Fibroblast of mammary gland (primary cell): ENCODE measurements at places on chromosomes 12 and 14.

GRCh38 chr14:99564926-99565259 lies 39.1 kb downstream of the CCDC85C start:
- DNase-seq = no peak

DNA sequence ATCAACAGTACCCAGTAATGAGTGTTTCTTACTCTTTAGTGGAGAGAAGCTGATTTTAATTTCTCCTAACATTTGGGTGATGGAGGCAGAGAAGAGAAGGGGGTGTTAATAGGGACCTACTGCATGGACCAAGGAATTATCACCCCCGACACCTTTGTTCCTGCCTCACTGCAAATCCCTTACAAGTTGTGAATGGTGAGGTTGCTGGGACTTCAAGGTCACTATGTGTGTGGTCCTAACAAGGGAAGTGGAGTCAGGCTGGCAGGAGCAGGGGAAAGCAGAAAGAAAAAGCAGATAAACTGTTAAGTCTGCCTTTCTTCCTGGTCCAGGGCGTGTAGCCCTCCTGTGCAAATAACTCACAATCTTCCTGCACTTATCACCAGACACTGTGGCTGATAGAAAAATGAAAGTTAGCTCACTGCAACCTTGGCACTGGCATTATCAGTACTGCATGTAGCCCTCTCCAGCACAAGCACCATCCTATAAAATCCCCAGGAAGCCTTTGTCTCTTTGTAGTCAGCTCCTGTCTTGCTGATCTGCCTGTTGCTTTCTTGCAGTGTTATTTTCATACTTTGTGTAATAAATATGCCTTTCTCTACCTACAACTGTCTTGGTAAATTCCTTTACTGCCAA lies 112.3 kb upstream of the DNM1L start:
- no peak for DNase-seq

- peak; percentile 99 for DNase-seq
Observed at GRCh38 chr14:96053600-96054381, 14.6 kb downstream of the C14orf132 start.

DNA sequence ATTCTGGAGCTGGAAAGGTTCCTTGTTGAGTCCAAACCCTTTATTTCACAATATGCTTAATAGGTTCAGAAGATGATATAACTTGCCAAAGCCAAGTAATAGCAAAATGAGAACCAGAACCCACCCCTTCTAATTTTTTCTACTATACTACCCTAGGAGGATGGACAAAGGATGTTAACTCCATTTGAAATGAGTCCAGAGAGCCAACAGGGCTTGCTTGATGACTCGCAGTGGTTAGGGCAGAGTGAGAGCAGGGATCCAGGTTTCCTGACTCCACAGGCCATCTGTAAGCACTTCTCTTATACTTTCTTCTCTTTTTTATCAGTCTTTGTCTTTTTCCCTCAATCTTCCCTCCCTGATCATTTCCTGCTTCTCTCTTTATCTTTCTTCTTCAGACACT lies 668.1 kb downstream of the MED13L start:
- DNase-seq = peak; percentile 64

DNA sequence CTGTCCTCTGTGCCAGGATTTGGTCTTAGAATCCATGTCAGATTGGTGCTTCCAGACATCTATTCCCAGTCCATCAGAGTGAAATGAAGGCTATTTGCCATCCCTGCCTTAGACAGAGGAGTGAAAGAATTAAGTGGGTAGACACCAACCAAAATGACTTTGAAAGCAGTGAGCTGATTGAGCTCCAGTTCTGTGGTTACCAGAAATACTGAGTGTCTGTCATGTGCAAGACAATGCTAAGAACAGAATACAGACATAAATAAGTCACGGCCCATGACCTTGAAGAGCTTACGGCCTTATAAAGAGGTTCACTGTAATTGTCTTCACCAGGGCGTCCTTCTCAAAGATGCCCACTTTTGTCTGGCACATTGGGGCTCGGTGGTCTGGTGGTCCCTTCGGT lies 21.6 kb upstream of the MANSC4 start:
- no peak for DNase-seq

- DNase-seq = no peak
Observed at GRCh38 chr12:127235761-127236160, 1031.2 kb upstream of the TMEM132C start.

DNA sequence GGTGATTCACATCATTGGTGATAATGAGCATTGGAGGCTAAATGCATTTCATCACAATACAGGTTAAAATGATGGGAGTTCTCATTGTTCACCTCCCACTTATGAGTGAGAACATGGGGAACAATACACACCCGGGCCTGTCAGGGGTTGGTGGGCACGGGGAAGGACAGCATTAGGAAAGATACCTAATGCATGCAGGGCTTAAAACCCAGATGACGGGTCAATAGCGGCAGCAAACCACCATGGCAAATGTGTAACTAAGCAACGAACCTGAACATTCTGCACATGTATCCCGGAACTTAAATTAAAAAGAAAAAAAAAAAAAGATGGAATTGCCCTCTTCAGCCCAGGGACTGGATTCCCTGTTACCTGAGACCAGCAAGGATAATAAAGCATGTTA lies 2.3 kb upstream of the LUM start:
- DNase-seq = no peak

- peak; percentile 75 for DNase-seq
Observed at GRCh38 chr12:1502379-1502720, 92.0 kb downstream of the FBXL14 start.

DNA sequence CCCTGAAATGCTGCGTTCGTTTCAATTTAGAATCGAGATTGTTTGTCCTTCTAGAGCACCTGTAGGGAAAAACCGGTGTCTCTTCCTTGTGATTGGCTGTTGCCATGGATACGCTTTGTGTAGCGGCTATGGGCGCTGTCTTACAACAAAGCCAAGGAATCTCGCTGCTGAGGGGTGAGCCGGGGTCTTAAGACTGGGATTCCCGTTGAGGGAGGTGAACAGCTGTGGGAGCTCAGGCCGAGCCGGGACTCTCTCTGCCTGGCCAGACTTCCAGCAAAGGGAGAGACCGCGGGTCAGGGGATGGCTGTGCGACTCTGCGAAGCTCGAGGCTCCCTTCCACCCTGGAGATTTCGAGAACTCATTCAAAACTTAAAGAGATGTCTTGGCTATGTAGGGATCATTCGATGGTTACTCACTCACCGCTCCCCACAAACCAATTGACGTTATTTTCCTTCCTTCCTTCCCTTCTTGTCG lies at the start of the genes LRRIQ1 and TSPAN19:
Gene LRRIQ1, plus strand, starts transcription at position 118 of the 474 bp plus-strand sequence. CDS start 1,826 bp downstream, outside the sequence.
Gene TSPAN19, minus strand, starts transcription at position 44 of the 474 bp plus-strand sequence. CDS start 6,331 bp downstream, outside the sequence.
- peak; percentile 82 for DNase-seq

DNA sequence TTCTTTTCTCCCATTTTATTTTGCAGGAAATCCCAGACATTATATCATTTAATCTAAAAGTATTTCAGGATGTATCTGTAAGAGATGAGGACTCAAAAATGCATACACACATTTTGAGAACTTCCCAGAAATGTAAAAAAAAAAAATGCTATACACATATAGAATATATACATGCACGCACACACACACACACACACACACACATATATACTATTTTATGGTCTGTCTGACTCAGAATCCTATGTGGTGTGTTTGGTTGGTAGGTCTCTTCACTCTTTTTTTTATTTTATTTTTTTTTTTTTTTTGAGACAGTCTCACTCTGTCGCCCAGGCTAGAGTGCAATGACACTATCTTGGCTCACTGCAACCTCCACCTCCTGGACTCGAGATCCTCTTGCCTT lies 65.5 kb downstream of the FBXO34 start:
- no peak for DNase-seq

DNA sequence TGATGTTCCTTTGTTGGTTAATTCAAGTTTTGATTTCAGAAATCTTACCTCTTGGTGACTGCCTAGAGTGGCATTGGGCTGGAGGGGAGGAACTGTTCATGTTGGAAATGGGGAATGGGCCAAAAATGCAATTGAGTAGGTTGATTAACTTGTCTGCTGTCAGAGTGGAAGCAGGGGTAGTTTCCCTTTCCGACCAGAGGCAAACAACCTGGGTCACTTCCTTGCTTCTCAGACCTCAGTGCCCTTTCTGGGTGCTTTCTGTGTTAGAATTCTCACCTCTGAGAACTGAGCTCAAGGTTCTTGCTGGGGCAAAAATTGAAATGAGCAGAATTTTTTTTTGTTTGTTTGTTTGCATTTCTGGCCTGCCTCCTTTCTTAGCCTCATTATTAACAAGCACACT lies 2.3 kb upstream of the M6PR start:
- DNase-seq = no peak

GRCh38 chr12:66392266-66392915 lies 90.1 kb downstream of the HELB start:
- DNase-seq = no peak

GRCh38 chr12:50627491-50627890 lies 122.7 kb downstream of the DIP2B start:
- no peak for DNase-seq

GRCh38 chr12:108455706-108456105 lies 59.4 kb upstream of the FICD start:
- DNase-seq = no peak

GRCh38 chr14:47040550-47040949 lies 389.0 kb upstream of the RPL10L start:
- peak; percentile 0 for DNase-seq

DNA sequence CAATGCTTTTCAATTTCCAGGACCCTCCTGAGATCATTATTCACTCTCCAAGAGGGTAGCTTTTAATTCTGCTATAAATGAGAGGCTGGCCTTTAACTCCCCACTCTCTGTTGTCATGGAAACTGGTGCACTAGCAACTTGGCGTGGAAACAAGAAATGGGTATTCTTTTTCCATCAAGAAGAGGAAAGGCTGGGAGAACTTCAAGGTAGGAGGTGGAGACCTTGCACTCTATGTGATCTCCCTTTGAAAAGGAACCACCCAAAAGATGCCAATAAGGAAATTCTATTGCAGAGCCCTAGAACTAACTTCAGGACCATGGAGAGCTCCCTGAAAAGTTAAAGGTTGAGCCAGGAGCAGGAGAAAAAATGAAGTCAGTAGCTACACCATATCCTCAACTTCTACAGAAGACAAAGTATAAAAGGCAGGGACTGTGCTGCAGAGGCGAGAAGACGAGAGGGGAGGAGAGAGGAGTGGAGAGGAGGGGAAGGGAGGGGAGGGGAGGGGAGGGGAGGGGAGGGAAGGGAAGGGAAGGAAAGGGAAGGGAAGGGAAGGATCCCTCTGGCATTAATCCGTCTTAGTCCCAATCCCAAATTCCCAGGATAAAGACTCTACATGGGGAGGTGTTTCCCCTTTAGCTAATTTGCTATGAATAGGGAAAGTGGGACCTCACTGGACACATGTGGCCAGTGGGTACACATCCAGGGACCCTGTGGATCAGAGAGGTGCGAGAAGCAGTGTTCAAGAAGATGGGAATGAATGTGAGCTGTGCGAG lies 46.7 kb upstream of the FICD start:
- peak; percentile 26 for DNase-seq

- DNase-seq = no peak
Observed at GRCh38 chr14:23610090-23610814, 25.9 kb upstream of the DHRS2 start.

- no peak for DNase-seq
Observed at GRCh38 chr12:70581208-70581607, 56.0 kb downstream of the PTPRB start.

GRCh38 chr12:49388682-49389386 lies 21.6 kb downstream of the SPATS2 start:
- no peak for DNase-seq

DNA sequence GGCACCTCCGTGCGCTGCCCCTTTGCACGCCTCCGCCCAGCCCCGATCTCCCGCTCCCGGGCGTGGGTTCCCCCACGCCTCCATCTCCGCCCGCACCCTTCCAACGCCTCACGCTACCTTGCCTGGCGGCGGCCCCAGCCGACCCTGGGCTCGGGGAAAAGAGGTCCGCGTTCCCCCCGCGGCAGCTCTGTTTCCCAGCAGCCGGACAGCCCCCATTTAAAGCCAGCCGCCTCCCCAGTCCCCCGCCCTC lies at the start of gene PRIMA1:
Gene PRIMA1, minus strand, starts transcription at position 193 of the 250 bp plus-strand sequence. CDS start 767 bp downstream, outside the sequence.
- no peak for DNase-seq

GRCh38 chr14:83425138-83425537 lies 1891.5 kb upstream of the SEL1L start:
- peak; percentile 31 for DNase-seq

DNA sequence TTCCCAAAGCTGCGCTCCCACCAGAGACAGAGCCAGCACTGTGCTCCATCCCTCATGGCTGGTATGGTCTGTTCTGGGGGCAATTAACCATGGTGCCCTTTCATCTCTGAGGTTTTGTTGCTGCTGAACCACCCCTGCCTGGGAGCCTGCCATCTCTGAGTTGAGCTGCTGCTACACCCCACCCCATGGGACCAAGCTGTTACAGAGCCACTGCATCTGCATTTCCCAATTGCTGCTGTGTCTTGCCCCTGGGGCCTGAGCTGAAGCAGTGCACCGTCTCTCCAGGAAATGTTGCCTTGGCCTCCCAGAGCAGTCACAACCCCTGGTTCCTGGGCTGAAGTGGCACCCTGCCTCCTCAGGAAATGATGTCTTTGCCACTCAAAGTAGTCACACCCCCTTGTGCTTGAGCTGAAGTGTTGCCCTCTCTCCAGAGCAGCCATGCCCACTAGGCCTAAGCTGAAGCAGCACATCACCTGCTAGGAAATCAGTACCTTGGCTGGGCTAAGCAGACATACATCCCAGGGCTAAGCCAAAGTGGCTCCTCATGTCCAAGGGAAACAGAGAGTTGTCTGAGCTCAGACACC lies 140.3 kb downstream of the RERGL start:
- no peak for DNase-seq

- no peak for DNase-seq
Observed at GRCh38 chr12:120048263-120048662, 59.2 kb downstream of the BICDL1 start.

DNA sequence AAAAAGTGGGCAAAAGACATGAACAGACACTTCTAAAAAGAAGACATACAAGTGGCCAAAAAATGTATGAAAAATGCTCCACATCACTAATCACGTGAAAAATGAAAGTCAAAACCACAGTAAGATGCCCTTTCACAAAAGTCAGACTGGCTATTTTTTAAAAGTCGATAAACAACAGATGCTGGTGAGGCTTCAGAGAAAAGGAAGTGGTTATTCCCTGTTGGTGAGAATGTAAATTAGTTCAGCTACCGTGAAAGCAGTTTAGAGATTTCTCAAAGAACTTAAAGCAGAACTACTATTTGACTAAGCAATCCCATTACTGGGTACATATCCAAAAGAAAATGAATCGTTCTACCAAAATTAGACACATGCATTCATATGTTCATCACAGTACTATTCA lies 237.0 kb downstream of the KIF21A start:
- no peak for DNase-seq

DNA sequence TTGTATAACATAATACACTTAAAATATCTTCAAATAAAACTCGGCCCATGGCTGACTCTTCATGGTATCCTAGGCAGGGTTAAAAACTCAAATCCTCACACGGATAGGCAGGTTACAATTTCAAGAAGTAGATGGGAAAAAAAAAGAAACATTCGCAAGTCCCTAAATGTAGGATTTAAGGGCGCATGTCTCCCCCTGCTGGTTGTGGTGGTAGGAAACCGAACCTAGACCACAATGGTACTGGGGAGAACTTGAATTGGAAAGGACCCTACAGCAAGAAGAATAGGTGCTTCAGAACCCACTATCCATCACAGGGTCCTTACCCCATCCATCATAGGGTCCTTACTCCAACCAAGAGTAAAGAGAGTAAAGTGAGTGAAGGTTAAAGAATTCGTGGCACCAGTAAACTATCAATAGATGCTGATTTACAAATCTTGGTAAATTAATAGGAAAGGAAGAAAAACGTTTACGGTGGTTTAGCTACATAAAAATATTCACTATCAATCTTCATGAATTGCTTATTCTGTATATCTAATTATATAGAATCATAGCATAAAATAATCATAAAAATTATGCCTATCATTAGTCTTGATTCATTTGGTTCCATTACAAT lies 3.3 kb upstream of the CIPC start:
- DNase-seq = peak; percentile 79

GRCh38 chr12:108581311-108582227 lies 16.3 kb downstream of the TMEM119 start:
- no peak for DNase-seq
